Psoas muscle (tissue), 8 donors: ENCODE measurements at places on chromosomes 6 and 20. TPM values are rescaled to one million over a fixed set of nuclear protein-coding genes. Genes with fewer than 3 reads are reported as not detected.

DNA sequence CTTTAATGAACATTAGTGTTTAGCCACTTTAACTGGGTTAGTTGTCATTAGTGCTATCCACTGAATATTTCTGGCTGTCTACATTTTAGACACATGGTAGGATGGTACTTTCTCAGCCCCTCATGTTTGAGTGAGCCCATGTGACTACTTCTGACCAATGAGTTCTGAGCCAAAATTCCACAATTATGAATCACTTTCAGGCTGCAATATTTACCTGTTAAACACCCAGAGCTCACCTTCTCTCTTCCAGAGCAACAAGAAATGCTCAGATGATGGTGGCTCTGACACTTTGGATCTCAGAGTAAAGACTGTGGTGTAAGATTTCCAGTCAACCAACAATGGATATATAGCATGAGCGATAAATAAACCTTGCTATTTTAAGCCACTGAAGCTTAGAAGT is 24.8 kb downstream of the SPACA1 start:
- no peaks in the 10 kb centered on the region for H3K27me3 ChIP-seq
- H3K4me1 ChIP-seq, result no peaks in the 10 kb centered on the region
- no peak for DNase-seq
- no peaks in the 10 kb centered on the region for H3K36me3 ChIP-seq
- no peak overlapping the region for H3K4me3 ChIP-seq

DNA sequence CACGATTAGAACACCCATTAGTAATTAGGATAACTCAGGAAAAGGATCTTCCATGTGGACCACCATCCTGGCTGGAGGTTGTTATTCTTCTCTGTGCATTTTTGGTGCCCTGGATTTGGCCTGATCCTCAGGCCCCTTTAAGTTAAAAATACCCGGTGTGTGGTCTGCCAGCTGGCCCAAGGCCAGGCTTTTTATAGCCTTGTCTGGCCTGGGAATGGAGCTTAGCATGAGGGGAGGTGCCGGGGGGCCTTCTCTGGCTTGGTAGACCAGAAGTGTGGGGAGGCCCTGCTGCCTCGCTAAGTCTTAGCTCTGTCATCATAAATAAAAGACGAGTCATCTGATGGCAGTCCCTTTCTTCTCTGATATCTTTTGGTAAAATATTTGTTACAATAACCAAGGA is 71.4 kb downstream of the ARID1B start:
- H3K27ac ChIP-seq, result peak overlapping the region; percentile 82
- H3K36me3 ChIP-seq, result no peaks in the 10 kb centered on the region
- H3K4me1 ChIP-seq, result peaks cover 96% of the 10 kb centered on the region
- H3K4me3 ChIP-seq, result peak overlapping the region; percentile 43
- no peaks in the 10 kb centered on the region for H3K27me3 ChIP-seq

GRCh38 chr6:138008791-138009190 is 98.4 kb downstream of the PERP start:
- no peaks in the 10 kb centered on the region for H3K36me3 ChIP-seq
- H3K4me1 ChIP-seq, result no peaks in the 10 kb centered on the region
- no peak for DNase-seq

EDN1 gene
- total RNA-seq, result 2.0 TPM

DNA sequence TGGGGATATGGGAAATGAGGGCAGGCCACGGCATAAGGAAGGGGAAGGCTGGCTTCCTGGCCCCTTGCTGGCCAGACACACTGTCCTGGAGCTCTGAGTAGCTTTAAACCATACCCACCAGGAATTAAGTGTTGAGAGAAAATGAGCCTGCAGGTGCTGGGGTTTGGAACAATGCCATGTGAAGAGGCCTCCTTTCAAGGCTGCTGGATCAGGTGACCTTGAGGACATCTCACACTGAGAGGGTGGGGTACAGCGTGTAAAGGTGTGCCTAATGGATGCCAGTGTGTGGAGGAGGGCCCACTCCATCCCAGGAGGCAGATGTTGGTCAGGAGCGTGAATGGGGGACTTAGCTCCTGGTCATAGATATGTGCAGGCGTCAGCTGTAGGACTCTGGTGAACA is 74.8 kb upstream of the MLN start:
- H3K4me3 ChIP-seq, result no peak overlapping the region
- DNase-seq, result no peak
- no peaks in the 10 kb centered on the region for H3K27me3 ChIP-seq
- H3K27ac ChIP-seq, result no peak overlapping the region

- H3K4me1 ChIP-seq, result no peaks in the 10 kb centered on the region
- no peak overlapping the region for H3K4me3 ChIP-seq
- H3K36me3 ChIP-seq, result no peaks in the 10 kb centered on the region
Observed at GRCh38 chr20:53695797-53696527, 102.3 kb upstream of the ZNF217 start.

FAM83C gene
- not detected for total RNA-seq

DNA sequence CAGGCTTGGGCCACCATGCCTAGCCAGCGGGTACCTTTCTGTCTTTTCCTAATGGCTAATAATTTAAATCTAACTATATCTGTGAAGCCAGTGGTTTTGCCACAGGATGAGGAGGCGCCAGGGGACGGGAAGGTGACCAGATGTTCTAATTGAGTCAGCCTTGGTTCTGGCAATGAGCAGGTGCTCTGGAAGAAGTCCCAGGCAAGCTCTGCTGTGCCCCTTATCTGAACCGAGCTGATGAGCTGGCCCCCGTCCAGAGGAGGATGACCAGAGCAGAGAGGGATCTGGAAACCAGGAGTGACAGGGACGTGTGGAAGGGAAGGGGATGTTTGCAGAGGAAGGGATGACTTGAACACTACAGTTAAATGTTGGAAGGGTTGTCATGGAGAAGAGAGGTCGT is 46.7 kb downstream of the SLC35D3 start:
- H3K27ac ChIP-seq, result no peak overlapping the region
- no peaks in the 10 kb centered on the region for H3K4me1 ChIP-seq
- H3K36me3 ChIP-seq, result no peaks in the 10 kb centered on the region
- no peaks in the 10 kb centered on the region for H3K27me3 ChIP-seq
- no peak for DNase-seq

DNA sequence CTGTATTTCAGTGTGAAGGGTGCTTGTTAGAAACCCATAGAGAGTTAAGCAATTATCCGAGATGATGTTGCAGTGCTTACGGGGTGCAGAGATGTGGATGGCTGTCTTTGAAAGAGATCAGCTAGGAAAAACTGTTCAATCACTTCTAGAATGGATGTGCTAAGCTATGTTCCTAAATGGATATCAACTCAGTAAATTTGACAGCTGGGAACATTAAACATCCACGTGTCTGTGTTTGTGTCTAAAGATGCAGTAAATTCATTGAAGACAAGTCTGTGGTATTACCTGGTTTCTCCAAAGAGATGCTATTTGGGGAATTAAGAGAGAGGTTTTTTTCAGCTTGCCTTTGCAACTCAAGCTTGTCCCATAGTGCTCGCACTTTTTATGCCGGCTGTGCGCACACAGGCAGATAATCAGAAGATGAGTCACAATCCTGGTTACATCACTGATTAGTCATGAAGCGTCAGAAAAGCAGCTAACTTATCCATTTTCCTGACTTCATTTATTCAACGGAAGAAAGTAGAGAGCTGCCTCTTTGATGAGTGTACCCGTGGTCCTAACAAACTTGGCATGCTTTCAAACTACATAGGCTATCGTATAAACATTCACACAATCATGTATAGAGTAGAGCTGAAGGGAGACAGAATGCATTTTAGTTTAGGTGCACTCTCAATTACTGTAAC is 691.7 kb upstream of the SLC35B3 start:
- H3K27ac ChIP-seq, result no peak overlapping the region
- DNase-seq, result no peak
- no peaks in the 10 kb centered on the region for H3K36me3 ChIP-seq
- no peaks in the 10 kb centered on the region for H3K4me1 ChIP-seq
